ENCODE measurements at places on chromosomes 3 and 15. TPM values are rescaled to one million over a fixed set of nuclear protein-coding genes. Genes with fewer than 3 reads are reported as not detected.

- H3K27me3 ChIP-seq, result no peaks in the 10 kb centered on the region
- no peaks in the 10 kb centered on the region for H3K36me3 ChIP-seq
- DNase-seq, result peak; percentile 59
- H3K4me1 ChIP-seq, result peaks cover 19% of the 10 kb centered on the region
Measured at GRCh38 chr15:74403991-74404563, 29.7 kb downstream of the SEMA7A start.

DNA sequence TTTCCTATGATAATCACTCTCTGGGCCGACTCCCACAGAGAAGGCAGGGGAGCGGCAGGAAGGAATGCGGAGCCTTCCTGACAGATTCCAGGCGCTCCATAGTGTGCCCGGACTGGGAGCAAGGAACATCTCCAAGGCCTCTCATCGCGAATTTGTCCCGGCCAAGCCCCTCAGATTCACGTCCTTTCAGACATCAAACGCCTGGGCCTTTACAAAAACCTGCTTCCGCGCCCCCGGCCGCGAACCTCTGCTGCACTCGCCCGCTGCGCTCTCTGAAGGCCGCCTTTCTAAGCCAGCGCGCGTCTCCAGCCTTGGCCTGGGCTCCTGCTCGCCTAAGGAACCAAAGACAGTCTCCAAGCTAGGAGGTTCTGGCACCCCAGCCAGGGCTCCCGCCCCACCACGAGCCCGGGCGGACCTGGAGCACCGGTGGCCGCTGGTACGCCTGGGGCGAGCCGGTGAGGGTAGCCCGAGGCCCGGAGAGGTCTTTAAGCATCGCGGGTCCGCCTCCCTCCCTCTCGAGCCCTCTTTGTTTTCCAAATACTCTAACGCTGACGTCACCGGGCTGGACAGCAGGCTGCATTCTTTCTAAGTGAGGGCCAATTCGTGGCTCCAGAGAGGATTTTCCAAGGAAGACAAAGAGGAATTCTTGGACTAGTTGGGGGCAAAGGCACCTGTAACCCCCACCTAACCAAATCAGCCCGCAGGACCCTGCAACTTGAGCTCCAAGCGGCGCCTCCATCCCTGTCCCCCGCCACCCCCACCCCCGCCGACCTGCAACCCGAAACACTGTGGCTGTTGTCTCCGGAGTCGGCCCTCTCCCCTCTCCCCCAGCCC, 759 bp downstream of the AMOTL2 start:
- peak; percentile 73 for DNase-seq
- H3K36me3 ChIP-seq, result no peaks in the 10 kb centered on the region
- peak overlapping the region; percentile 98 for H3K27ac ChIP-seq
- peak overlapping the region; percentile 52 for H3K4me3 ChIP-seq
- no peaks in the 10 kb centered on the region for H3K27me3 ChIP-seq
- peaks cover 13% of the 10 kb centered on the region for H3K4me1 ChIP-seq

A4GNT gene
- not detected for total RNA-seq

SIDT1 gene
- 78.4 TPM for total RNA-seq

Measured in Peyer's patch (tissue), 4 donors.